ENCODE measurements at places on chromosomes 3 and 15.
A peak's percentile ranks its signal among the peaks of the same experiment; 100 is the strongest.

- DNase-seq, result peak; percentile 69
Observed at GRCh38 chr3:9316881-9317361, 45.9 kb upstream of the THUMPD3 start.

- peak; percentile 1 for DNase-seq
Observed at GRCh38 chr3:44762170-44762677, 630 bp downstream of the KIF15 start.

DNA sequence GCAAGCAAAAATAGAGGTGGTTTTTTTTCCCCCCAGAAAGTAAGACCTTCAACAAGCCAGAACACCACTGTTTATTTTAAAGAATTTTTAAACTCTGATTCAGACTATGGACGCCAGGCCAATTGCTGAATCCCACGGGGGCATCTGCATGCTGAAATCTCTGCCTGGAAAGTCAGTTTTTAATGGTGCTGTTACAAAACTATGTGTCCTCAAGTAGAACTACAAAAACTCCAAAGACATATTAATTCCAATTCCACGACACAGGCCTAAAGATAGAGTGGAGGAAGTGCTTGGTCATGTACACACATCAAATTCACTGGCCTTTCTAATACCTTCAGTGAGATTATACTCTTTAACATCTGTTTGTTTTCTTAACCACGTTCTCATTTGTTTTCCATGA is 490.5 kb upstream of the NR2F2 start:
- DNase-seq, result peak; percentile 87

DNA sequence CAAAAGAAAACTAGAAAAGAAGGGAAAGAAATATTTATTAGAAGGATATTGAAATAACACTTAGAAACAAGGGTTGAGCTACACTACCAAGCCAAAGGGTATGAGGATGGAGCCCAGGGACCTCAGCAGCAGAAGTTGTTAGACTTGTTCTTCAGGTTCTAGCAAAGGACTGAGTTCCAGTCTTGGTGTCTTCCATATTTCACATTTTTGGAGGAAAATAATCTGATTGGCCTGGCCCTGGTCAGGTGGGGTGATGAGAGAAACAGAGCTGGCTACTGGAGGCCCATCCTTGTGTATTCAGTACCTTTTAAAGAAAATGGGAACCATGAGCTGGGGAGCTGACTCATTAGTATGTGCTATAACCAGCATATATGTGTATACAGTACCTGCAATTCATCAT is 28.2 kb downstream of the PPP4R2 start:
- no peak for DNase-seq

DNA sequence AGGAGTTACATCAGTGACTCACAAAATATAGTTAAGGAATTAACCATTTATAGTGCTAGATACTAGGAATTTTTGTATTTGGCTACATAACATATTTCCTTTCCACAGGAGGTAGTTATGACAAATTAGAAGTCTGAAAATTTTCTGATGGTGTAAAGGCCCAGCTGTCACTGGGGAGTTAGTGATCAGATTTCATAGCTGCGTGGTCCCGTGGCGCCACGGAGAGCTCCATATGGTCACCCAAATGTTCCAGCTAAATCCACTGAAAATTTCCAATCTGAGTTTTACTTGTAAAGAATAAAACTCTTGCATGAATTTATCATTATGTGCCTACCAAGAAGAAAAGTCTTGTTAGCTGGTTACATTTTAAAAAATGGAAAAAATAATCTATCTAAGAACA is 368.9 kb upstream of the PLSCR5 start:
- DNase-seq, result no peak

- DNase-seq, result no peak
Observed at GRCh38 chr3:50665081-50665840, 9.5 kb upstream of the DOCK3 start.

- DNase-seq, result no peak
Observed at GRCh38 chr15:43527016-43527801, 9.8 kb downstream of the MAP1A start.

DNA sequence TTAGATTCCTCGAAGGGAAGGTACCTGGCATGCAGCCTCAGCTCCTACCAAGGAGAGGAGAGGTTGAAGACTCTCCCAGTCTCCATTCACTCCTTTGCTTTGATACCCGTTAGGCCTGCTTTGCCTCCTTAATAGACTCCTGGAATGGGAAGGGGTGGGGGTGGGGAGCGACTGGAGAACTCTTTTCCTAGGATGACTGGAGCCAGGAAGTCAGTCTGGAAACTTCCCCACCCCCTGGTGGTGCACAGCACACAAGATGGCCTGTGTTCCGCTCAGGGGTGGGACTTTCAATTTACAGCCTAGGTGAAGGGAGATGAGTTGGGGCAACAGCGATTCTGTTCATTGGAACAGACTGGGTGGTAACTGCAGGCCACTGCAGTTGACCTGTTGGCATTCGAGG is 21.4 kb upstream of the CELF6 start:
- DNase-seq, result no peak

- DNase-seq, result no peak
Observed at GRCh38 chr15:98422130-98422478, 226.2 kb upstream of the IGF1R start.

All from astrocyte (in vitro differentiated cells and primary cell).